ENCODE measurements at places on chromosomes 12 and 14.

DNA sequence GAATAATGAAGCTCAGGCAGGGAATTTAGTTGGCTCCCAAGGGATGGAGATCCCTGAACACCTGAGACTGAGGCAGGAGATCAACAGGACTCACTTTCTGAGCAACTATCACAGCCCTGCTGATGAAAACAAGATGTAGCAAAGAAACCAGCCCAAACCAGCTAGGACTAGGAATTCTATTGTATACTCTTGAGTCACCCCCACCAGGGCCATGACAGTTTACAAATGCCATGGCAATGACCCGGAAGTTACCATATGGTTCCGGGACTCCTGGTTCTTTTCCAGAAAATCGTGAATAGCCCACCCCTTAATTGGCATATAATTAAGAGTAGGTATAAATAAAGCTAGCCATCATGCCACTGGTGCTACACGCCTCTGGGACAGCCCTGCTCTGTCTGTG, 46.0 kb upstream of the OASL start:
- no peak for DNase-seq

DNA sequence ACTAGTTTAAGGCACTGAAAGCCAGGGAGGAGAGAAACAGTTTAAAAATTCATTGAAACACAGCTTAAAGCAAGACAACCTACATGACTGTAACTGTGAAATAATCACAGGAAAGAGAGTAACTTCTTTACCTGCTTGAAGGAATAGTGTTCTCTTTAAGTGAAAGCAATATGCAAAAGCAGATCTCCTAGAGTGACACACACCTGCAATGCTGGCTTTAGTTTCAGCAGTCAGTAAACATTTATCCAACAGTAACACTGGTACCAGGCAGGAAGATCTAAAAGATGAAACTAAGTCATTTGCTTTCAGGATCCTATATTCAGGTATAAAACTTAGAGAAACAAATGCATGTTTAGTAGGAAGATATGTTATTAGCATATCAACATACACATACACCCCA, 85.3 kb upstream of the PPM1H start:
- DNase-seq = no peak

GRCh38 chr12:22103418-22103817, 57.4 kb downstream of the CMAS start:
- no peak for DNase-seq

GRCh38 chr12:67535971-67536370, 112.6 kb upstream of the DYRK2 start:
- no peak for DNase-seq

- no peak for DNase-seq
Observed at GRCh38 chr14:101833045-101833444, 71.5 kb downstream of the PPP2R5C start.

DNA sequence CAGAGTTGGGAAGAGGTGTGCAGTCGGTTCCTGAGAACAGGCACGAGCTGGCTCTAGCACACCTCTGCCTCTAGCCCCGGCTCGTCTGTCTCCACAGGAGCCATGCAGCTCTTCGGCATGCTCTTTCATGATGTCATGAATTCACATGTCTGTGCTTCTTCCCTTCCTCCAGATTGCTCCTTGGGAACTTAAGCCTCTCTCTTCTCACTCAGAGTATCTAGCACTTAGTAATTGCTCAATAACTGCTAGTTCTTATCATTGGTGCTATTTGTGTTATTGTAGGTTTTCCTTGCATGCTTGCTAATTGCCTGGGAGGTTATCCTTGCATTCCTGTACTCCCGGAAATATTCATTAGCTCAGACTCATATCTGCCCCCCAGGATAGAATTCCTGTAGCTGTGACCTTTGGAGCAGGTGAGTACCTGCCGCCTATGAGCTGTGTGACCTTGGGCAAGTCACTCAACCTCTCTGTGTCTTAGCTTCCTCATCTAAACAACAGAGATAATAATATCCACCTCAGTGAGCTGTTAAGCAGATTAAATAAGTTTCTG, 19.5 kb downstream of the FAM181A start:
- no peak for DNase-seq

DNA sequence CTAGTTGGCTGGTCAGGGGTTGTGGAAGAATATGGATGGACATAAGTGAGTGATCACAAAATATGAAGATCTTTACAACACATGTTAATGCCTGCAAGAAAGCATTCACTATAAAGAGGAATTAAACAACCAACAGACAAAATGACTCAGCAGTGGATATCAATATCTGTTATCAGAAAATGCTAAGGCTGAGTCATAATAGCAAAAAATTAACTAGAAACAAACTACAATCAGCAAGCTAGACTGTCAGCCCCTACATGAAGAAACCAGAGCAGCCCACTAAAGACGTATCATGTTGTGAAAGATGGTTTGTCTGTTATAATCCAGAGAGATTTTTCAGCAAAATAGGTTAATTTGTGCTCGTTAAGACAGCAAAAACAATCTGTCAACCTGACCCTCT, 472.9 kb downstream of the NELL2 start:
- DNase-seq = no peak

GRCh38 chr12:104691721-104692556, 235.2 kb downstream of the CHST11 start:
- no peak for DNase-seq

GRCh38 chr12:60209933-60210332, 614.1 kb downstream of the SLC16A7 start:
- DNase-seq = no peak

GRCh38 chr12:124566161-124566996, 1.0 kb downstream of the NCOR2 start:
- DNase-seq = peak; percentile 86

DNA sequence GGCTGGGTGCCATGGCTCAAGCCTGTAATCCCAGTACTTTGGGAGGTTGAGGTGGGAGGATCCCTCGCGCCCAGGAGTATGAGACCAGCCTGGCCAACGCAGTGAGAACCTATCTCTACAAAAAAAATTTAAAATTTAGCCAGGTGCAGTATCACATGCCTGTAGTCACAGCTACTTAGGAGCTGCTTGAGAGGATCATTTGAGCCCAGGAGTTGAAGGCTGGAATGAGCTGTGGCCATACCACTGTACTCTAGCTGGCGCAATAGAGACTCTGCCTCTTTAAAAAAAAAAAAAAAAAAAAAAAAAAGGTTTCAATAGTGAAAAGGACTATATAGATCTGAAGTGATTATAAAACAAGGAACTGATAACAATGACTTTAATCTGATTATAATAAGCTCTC, 13.5 kb downstream of the PSMA3 start:
- DNase-seq = no peak

DNA sequence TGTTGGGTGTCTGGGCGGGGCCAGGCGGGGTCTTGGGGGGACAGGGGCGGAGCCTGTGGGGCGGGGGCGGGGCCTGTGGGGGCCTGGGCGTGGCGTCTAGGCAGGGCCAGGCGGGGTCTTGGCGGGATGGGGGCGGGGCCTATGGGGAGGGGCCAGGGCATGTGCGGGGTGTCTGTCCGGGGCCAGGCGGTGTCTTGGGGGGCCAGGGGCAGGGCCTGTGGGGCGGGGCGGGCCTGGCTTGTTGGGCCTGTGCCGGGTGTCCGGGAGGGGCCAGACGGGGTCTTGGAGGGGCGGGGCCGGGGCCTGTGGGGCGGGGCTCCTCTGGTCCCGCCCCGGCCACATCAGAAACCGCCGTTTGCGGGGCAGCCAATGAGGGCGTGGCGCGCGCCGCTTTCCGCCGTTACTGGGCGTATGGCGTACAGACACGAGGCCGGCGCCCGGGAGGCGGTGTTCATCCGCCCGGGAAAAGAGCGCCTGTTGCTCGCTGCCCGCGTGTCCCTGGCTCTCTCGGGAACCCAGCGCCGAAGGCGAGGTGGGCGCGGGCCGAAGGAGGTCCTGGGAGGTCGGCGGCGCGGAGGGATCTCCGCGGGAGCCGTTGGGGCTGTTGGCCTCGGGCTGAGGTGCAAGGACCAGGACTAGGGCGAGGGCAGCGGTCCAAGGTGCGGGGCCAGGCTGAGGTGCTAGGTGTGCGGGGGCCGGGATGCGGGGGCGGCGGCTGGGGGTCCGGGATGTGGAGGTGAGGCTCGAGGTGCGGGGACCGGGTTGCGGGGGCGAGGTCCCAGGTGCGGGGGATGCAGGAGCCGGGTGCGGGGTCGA, at the start of gene PIWIL1:
Gene PIWIL1, plus strand, starts transcription at position 400 of the 816 bp plus-strand sequence. CDS start 4,705 bp downstream, outside the sequence.
- no peak for DNase-seq

DNA sequence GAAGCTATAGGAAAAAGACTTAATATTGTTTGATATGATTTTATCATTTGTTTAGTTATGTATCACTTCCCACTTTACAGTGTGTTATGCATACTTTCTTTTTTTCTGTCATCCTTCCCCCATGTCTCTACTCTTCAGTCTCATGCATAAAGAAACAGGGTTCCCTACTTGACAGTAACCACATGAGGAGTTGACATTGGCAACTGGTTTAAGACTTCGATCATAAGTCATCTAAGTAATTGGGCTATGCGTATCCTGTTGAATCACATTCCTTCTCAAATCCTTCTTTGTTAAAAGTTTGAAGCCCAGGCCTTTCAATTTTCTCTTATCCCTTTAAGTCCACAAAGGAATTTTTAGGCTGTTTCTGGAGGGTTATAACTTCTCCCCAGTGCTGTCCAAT, 358.7 kb downstream of the RAD51B start:
- peak; percentile 45 for DNase-seq

DNA sequence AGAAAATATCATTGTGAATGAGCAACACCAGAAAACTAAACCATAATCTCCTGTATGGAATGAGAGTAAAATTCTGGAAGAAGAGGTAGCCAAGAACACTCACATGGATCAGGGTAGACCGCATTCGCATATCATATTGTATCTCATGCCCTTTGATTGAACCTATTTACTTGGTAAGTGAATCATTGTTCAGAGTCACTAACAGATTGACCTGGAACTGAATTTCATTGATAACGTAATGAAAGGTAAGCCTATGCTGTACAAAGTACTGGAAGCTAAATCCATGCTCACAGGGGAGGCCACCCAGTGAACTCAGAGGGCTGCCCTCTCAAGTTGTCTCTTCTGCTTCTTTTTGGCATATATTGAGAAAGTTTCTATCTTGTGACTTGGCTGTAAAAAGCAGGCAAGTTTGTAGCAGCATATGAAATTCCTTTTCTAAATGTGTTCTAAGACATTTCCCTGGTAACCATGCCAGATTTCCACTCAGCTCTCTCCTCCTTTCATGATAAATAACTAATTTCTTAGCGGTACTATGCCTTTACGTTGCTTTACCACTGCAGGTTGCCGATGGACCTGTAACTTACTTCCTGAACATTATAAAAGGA, 91.4 kb downstream of the PLCZ1 start:
- DNase-seq = no peak

- no peak for DNase-seq
Observed at GRCh38 chr12:108269224-108269623, 69.9 kb downstream of the CMKLR1 start.

DNA sequence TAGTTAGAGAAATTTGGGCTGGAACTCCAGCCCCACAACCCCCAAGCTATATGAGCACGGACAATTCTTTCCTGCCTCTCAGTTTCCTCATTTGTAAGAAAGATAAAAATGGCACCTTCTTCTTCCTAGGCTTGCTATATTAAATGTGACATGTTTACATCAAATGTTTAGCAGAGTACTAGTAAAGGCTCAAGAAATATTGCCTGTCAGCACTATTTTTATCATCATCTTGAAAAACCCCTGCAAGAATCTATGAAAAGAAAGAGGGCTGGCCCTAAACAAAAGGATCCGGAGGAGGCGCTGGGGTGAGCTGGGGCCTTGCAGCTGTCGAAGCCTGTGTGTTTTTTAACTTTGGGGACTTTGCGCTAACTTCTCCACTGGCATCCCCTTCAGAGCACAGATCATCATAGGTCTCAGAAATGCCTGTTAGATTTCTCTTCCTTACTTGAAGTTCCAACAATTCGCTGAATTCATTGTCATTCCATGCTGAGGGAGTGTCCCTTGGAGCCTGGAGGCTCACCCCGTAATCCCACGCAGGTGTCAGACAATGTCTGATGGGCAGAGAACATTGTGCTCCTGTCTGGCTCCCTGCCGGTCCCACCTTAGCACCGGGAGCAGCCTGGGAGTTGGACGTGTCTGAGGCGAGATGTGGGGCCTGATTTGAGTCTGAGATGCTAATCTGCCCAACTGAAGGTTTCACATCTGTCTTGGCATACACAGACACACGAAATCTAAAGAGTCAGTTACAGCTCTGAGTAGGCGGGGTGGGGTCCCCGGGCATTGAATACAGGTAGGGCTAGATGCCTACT, 206.8 kb downstream of the NUAK1 start:
- no peak for DNase-seq

GRCh38 chr14:103626146-103626850, 2.7 kb upstream of the KLC1 start:
- no peak for DNase-seq

- DNase-seq = no peak
Observed at GRCh38 chr12:52217223-52217622, 15.8 kb upstream of the KRT7 start.

DNA sequence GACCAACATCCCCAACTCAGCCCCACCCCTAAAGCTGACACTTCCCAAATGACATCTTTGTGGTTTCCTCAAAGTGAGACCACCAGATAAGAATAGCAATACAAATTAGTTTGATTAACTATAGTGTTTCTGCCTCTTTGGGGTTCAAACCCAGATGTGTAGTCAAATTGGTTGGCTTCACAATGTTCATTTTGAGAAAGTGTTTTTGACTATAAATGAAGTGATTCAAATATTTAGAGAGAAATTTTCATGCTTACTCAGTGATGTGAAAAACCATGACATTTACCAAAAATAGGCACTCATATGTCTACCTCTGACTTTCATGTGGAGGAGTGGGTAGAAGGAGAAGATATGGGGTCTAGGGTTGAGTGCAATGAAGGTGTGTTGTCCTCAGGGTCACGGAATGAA, 218.4 kb downstream of the BCAT1 start:
- no peak for DNase-seq

DNA sequence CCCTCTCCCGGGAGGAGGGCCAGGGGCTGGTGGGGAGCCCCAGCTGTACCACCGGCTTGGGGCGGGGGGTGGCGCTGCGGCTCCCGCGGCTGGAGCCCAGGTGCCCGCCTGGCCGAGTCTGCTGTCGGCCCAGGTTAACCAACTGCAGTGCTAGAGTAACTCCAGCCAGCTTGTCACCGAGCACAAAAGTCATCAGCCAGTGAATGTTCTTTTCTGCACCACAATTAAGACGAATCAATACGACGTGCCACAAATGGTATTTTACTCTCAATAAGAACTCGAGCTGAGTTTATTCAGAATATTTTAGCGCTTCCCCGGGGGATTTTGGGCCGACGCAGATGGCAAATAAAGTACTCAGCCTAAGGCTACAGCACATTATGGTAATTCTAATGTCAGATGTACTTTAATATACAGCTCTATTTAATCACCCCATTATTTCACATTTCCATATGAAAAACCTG, 83.2 kb downstream of the BCL11B start:
- DNase-seq = no peak
